Activated CD4-positive, alpha-beta T cell treated with anti-CD3 and anti-CD28 coated beads for 1 hour (primary cell): ENCODE measurements at places on chromosomes 5 and 9.

- DNase-seq = no peak
Measured at GRCh38 chr9:14813336-14814248, 91.1 kb upstream of the CER1 start.

GRCh38 chr9:121277518-121278295, 9.7 kb downstream of the GSN start:
- no peak for DNase-seq

GRCh38 chr9:97772145-97772544, 75.0 kb upstream of the XPA start:
- no peak for DNase-seq

DNA sequence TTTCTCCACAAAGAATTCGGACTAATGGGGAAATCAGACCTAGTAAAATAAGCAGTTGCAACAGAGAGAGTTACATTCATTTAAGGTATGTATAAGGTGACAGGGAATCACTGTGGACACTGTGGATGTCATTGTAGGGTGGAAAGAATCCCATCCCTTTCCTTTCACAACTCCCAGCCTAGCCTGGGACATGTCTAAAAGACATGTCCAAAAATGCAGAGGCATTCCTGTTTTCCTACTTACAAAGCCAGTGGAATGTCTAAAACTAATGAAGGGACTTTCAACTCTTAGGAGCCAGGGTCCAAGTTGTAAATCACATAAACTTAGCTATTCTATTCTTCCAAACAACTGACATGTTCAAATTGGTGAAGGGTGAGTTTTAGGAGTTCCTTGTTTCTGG, 511.0 kb downstream of the PRELID2 start:
- no peak for DNase-seq

GRCh38 chr5:111070272-111071134, 1.0 kb upstream of the TSLP start:
- peak; percentile 13 for DNase-seq

GRCh38 chr5:106677057-106677456, 993.7 kb downstream of the EFNA5 start:
- DNase-seq = no peak

- DNase-seq = no peak
Measured at GRCh38 chr5:151648988-151649387, 37.7 kb downstream of the SPARC start.

DNA sequence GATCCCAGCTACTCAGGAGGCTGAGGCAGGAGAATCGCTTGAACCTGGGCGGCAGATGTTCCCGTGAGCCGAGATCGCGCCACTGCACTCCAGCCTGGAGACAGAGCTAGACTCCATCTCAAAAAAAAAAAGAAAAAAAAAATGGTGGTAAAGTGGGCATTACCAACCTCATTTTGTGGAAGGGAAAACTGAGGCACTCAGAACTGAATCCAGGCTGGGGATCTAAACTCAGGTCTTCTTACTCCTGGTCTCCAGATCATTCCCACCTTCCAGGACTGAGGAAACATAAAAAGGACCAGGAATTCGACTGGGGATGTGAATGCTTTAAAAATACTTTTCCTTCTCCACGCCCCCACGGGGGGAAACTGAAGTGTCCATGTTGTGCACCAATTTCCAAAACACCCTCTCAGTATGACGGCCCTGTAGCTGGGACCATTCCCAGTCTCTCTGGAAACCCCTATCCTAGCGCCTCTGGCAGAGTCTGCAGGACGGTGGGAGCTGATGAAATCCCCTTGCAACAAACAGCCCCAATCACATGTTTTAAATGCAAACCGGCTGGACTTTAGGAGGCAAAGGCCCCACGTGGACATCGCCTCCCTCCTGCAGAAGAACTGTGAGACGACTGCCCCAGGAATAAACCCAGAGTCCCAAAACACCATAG, 8.9 kb upstream of the AKNA start:
- DNase-seq = no peak

DNA sequence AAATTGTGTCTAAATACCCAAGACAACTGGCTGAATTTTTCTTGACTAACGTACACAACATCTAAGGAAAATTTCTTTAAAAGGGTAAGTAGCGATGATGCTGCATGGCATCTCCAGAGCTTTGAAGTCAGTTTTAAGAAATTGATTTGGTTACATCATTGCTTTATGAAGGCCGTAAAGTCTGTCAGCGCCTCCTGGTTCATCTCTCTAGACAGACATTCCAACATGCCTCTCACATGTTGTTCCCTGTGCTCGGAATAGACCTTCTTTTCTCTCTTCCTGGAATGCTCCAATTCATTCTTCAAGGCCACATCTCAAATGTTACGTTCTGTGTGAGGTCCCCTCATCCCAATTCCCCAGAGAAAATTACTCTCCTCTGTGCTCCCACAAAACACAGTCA, 108.7 kb upstream of the SSBP2 start:
- DNase-seq = no peak

DNA sequence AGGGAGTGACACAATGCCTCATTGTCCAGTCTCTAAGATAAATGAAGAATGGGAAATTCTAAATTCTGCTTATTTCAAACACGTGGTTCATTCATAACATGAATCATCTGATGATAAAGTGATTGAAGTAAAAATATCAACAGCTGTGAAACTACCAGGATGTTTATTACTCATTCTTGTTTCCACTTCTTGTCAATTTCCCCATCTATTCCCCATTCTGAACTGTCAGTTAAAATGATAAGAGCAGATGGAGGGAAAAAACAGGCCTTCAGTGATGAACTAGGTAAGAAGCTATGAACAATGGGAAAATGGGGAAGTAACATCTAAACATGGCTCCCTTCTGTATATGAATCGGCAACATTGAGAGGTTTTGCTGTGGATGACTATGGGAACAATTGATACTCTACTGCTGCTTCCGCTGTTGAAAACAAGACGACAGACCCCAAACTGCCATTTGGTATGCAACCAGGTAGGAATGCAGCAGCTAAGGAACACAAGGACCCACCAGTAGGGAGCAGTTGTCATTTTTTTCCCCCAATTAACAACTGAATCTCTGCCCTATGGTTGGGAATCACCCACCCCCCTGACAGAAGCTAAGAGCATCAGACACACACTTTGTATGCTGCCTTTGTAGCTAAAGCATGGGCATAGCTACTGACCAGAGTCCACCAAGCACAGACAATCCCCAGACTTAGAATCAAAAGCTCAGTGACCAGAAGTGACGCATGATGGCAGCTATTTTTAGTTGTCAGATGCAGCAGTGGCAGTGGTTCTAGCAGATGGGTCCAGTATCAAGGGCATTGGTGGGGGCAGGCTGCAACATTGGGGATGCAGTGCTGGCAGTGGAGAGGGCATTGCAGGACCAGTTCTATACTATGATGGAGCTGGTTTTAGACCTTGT, 52.9 kb upstream of the ZNF366 start:
- DNase-seq = no peak

DNA sequence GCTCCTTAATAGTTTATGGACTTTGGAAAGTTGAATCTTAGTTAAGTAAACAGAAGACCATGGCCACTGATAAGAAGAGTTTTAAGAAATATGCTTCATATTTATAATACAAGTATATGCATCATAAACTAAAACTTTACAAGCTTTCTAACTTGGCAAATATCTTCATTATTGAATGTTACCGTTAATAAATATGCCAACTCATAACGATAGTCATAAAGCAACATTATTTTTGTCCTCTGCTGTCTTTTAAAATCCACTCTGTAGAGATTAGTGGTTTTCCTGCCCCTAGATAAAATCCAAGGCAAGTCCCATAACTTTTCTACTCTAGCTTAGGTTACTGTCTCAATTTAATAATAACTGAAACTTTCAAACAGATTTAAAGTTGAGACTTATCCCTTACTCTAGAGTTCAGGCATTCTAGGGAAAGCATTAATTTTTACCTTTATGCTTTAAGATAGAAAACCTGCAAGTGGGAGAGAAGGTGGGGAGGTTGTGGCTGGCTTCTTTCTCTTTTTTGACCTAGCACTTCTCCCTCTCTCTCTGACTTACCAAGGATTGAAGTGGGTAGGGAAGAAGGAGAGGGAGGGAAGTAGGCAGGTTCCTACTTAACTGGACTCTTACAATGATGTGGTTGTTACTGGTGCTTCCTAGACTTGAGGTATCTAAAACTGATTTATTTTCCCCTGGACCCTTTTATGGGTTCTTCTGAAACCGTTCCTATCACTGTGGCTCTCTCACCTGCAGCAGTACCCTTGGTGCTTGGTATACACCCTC, 29.6 kb downstream of the RNF145 start:
- no peak for DNase-seq

GRCh38 chr5:124454081-124454480, 292.4 kb downstream of the ZNF608 start:
- DNase-seq = no peak

DNA sequence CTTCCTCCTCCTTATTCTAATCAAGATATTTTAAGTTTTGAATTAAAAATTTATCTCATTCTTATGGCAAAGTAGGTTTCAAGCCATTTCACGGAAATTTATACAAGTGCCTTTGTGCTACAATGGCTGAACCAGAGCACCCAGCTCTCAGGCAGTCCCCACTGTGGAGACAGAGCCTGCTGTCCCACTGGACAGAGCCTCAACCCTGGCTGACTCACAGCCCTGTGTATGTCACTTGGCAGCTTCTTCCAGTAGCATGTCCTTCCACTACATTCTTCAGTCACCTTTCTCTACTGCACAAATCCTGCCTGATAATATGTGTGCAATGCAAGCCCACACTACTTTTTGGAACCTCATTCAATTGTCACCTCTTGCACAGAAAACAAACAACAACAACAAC, 253.1 kb downstream of the PDE4D start:
- DNase-seq = no peak

- no peak for DNase-seq
Measured at GRCh38 chr9:129542741-129543140, 78.2 kb downstream of the C9orf50 start.

- no peak for DNase-seq
Measured at GRCh38 chr9:34971146-34971811, 13.2 kb downstream of the PHF24 start.

GRCh38 chr5:134177369-134178095, 782 bp upstream of the SKP1 start:
- DNase-seq = no peak

DNA sequence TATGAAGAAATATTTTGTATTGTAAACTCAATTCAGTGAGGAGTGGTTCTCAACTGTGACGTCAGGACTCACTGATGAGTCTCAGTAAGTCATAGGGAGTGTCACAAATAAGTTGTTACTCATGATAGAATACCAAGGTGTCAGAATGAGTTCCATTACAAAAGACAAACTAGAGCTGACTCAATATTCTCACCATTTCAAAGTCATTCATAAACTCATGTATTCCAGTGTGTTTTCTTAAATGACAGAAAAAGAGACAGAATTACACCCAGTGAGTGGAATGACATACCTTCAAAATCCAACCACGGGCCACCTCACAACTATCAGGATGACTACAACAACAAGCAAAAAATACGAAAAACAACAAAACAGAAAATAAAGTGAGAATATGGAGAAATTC, 321.5 kb downstream of the ENC1 start:
- DNase-seq = no peak

GRCh38 chr5:164350236-164350635, 844.8 kb downstream of the MAT2B start:
- no peak for DNase-seq

- no peak for DNase-seq
Measured at GRCh38 chr5:23103566-23103965, 250.4 kb upstream of the CDH12 start.

GRCh38 chr5:115424446-115424845, 120.1 kb downstream of the FEM1C start:
- no peak for DNase-seq

GRCh38 chr5:32255540-32255900, 57.2 kb downstream of the MTMR12 start:
- no peak for DNase-seq

- DNase-seq = no peak
Measured at GRCh38 chr5:173973616-173973969, 15.4 kb upstream of the C5orf47 start.

GRCh38 chr9:27632254-27632653, 59.0 kb upstream of the C9orf72 start:
- DNase-seq = no peak

DNA sequence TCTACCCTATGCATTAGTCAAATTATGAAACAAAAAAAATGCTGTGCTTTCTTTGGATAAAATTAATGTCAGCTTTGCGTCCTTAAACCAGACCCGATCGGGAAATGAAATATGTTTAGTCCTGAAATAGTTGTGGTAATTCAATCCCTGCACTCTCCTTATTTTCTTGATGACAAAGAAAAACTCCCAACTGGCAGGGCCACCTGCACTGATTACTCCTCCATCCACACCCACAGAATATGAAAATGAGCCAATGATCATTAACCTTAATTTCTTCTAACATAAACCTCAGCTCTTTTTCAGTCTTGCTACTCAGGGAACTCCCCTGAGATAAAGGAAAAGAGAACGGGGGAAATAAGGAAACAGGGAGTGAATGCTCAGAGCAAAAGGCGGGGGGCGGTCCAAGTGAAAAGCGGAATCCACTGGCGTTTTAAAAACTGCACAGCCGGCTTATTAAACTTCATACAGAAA, 245.3 kb downstream of the BNC2 start:
- no peak for DNase-seq

- DNase-seq = no peak
Measured at GRCh38 chr9:100269656-100270055, 83.1 kb downstream of the TEX10 start.

GRCh38 chr9:86178503-86178902, 79.1 kb upstream of the GOLM1 start:
- DNase-seq = no peak

DNA sequence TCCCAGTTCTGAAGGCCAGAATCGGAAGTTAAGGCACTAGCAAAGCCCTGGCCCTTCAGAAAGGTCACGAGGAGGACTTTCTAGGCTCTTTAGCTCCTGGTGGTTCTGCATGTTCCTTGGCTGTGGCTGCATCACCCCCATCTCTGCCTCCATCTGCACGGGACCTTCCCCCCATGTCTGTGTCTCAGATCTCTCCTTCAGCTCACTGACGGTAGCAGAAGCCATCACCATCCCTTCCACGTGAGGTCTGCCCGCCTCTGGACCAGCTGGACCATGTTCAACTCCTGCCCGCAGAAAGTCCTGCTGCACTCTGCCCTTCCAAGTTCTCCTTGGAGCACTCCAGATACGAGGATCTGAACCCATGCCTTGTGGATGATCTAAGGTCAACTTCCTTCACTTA, 242.9 kb upstream of the IRX1 start:
- DNase-seq = no peak
